ENCODE measurements at places on chromosomes 4 and X.

DNA sequence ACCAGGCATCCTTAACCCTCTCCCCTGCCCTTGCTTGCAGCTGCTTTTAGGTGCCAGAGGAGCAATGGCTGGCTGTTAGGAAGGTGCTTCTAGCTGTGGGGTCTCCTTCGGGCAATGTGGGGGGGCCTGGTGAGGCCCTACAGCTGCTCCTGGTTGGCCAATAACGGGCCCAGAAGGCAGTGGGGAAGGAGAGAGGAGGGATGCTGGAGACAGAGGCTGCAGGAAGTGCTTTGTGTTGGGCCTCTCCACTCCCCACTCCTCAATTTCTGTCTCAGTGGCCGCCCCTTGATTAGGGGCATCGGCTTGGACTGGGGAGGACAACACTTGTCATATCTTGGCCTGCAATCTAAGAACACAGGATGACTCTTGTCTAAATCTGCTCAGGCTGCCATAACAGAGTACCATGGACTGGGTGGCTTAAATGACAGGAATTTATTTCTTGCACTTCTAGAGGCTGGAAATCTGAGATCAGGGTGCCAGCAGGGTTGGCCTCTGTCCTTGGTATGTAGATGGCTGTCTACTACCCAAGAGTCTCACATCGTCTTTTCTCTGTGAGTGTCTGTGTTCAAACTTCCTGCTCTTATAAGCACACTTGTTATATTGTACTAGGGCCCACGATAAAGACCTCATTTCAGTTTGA, 374.3 kb downstream of the MID1IP1 start:
- no peak for DNase-seq

GRCh38 chr4:25184056-25184455, 23.8 kb upstream of the SEPSECS start:
- no peak for DNase-seq

GRCh38 chrX:29461039-29461438, 754.3 kb upstream of the MAGEB2 start:
- DNase-seq: no peak

DNA sequence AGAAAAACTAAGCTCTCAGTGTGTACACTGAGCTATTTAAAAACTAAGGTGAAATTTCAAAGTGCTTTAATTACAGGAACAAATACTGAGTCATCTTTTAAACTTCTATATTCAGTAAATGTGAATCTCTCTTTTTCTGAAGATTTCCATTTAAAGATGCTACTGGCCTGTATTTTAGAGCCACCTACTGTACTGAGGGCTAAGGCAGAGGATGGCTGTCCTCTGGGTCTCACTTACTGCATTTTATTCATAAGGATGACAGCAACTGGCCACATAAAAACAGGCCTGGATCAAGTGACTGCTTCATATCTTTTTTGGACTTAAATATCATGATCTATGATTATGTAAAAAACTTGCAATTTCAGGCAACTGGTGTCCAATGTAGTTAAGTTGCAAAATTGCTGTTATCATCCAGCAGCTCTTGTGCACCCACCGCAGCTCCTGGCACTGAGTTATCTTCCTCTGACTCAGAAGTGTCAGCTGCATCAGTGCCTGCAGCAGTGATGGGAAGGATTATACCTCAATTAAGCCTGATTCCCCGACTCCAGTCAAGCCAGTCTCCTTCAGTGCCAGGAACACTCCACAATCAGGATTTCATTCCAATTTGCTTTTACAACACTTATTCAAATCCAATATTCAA, 1073.7 kb downstream of the PDHA2 start:
- DNase-seq: no peak

DNA sequence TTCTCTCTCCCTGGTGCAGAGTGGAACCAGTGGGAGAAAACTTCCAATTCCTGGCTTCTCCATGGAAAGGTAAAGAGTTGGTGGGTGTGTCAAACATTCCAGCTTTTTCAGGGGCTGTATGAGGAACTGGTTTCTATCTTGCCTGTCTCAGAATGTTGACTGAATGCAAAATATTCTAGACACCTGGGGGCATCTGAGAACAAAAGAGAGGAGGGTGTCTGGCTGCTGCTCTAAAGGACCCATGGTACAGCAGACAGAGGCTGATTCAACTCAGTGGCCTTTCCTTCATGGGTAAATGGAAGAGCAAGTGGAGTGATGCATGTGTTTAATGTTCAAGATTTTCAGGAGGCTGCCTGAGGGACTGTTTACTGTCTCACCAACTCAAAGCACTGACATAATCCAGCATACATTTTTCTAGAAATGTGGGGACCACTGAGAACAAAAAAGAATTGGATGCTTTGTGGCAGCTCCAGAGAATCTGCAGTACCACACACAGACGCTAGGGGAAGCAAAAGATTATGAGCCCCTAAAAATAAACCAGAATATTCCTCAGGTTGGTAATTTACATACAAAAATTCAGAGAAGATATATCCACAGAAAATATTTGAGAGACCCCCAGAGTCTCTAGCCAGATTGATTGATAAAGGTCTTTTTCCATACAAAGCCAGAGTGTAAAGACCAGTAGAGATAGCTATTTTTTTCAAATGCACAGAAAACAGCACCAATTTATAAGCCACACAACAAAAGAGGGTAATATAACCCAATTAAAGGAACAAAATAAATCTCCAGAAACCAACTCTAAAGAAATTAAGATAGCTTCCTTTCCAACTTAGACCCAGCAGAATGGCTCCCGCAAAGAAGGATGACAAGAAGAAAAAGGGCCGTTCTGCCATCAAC, 48.0 kb upstream of the STARD8 start:
- DNase-seq: no peak

- no peak for DNase-seq
Measured at GRCh38 chr4:5365071-5366008, 314.1 kb downstream of the STK32B start.

DNA sequence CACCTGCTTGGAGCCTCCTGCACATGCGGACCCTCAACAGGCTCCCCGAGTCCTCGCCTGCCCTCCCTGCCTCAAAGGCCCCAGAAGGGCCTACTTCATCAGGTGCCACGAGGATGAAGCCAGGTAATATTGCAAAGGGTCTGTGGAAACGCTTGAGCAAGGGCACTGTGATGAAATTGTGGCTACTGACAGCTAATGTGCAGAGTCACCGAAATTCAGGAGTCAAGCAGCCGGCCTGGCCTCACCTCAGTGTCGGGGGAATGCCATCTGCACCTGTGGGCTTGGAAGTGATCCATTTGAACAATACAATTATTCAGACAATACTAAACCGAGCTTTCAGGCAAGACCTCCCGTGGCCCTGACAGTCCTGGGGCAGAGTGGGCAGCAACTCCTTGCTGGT, 3.1 kb upstream of the FGFR3 start:
- DNase-seq: no peak

DNA sequence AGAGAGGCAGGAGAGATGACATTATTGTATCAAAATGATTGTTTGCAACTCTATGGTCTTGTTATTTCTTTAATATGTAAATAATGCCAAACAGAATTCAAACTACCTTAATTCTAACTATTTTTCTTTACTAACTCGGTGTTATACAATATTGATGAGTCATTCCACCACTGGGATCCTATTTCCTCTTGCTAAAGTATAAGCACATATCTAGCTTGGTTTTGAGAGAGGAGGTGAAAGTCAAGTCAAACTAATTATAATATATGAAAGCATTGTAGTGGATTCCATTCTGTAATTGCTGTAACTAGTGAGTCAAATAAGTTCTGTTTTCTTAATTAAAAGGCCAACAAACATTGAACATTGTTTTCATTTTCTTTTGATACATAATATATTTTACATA, 837.6 kb downstream of the PDHA2 start:
- DNase-seq: no peak

Data from stimulated activated CD8-positive, alpha-beta memory T cell treated with anti-CD3 and anti-CD28 coated beads, Interleukin-2, amount 100 ng/mL, for 1 hour (primary cell).